ENCODE measurements at places on chromosomes 11 and 22.

GRCh38 chr11:115544422-115544948 is 40.3 kb upstream of the CADM1 start:
- no peak for DNase-seq

GRCh38 chr22:49672014-49672516 is 155.6 kb downstream of the BRD1 start:
- no peak for DNase-seq

GRCh38 chr22:19555651-19556050 is 31.4 kb upstream of the CLDN5 start:
- no peak for DNase-seq

- no peak for DNase-seq
Observed at GRCh38 chr11:76587820-76588454, 82.6 kb downstream of the LRRC32 start.

DNA sequence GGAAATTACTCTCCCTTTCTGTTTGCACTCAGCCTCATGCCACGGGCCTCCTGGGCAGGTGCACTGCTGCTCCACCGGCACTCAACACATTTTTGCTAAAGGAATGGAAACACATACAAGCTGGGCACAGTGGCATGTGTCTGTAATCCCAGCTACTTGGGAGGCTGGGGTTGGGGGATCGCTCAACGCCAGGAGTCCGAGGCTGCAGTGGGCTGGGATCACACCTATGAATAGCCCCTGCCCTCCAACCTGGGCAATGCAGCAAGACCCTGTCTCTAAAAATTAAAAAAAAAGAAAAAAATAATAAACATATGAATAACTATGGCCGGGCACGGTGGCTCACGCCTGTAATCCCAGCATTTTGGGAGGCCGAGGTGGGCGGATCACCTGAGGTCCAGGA is 30.6 kb downstream of the RRP7A start:
- no peak for DNase-seq

GRCh38 chr22:30941363-30941740 is 27.2 kb downstream of the MORC2 start:
- DNase-seq = no peak

DNA sequence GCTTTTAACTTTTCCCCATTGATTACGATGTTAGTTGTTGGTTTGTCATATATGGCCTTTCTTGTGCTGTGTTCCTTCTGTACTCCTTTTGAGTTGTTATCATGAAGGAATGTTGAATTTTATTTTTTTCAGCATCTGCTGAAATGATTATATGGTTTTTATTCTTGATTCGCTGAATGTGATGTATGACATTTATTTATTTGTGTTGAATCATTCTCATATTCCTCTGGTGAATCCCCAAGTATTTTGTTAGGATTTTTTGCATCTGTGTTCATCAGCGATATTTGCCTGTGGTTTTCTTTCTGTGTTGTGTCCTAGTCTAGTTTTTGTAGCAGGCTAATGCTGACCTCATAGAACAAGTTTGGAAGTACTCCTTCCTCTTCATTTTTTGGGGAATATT is 78.2 kb downstream of the GGT1 start:
- no peak for DNase-seq

DNA sequence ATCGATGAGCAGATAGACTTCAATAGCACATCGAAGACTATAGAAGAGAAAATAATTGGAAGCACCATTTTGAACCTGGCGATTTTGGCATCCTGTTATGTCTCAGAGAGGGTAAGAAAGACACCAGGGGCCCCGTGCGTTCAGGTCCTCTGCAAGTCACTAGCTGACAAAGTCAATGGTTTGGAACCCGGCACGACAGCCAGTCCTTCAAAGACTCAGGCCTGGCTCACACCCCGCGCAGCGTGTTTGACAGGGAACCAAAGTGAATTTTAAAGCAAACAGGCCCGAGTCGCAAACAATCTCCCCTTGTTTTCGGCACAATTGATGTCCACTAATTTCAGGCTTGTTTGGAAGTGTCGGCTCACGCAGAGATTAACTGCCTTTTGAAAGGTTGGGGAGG is 716.6 kb downstream of the BRD1 start:
- DNase-seq = no peak

- no peak for DNase-seq
Observed at GRCh38 chr11:31968461-31969358, 122.2 kb upstream of the RCN1 start.

DNA sequence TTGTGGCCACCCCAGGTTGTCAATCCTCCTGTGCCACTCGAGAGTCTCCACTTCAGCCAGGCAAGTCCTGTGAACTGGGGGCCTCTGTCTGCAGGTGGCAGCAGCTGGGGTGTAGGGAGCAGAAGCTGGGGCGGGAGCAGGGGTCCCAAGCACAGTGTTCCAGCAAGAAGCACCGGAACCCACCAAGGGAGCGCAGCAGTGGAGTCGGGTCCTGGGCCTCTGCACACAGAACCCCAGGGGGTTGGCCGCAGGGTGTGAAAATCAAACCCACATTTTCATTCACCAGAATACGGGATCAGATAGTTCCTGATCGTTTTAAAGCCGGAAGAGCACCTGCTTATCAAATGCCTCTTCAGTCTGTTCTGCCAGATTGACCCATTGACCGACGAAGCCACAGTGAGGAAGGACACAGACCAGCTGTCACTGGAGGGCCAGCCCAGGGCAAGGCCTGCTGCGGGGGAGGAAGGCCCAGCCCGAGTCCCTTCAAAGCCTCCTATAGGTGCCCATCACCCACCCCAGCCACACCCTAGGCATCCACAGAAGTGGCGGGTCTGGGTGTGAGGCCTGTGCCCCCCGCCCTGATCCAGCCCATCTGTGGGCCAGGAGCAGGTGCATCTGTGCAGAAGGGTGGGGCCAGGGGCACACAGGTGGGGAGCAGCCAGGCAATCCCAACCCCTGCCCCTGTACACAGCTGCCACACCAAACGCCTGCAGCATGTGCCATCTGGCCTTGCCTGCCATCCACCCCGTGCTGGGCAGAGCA is 34.1 kb downstream of the RSPH14 start:
- DNase-seq = no peak

DNA sequence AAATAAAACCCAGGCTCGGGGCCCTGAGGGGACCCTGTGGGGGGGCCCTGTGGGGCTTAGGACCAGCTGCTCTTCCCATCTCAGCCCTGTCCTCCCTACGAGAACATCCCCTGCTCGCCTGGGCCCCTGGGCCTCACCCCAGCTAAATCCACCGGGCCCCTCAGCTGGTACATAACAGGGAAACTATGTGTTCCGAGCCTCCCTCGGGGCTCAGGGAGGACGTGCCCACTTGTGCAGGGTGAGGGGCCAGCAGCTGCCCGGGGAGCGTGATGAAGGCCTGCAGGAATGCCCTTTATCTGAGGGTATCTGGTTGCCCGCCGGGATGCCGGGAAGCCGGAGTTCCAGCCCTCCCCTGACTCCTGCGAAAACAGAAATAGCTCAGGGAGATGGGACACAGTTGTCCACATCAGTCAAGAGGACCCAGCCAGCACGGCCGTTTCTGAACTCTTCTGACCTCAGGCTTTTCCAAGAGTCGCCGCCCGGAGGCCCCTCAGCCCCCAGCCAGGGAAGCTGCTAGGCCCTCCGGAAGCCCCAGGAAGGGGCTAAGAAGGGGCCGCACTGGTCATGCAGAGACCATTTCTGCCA is 20.6 kb downstream of the MRPL23 start:
- DNase-seq = no peak

- no peak for DNase-seq
Observed at GRCh38 chr11:7454854-7455253, 30.5 kb upstream of the OLFML1 start.

DNA sequence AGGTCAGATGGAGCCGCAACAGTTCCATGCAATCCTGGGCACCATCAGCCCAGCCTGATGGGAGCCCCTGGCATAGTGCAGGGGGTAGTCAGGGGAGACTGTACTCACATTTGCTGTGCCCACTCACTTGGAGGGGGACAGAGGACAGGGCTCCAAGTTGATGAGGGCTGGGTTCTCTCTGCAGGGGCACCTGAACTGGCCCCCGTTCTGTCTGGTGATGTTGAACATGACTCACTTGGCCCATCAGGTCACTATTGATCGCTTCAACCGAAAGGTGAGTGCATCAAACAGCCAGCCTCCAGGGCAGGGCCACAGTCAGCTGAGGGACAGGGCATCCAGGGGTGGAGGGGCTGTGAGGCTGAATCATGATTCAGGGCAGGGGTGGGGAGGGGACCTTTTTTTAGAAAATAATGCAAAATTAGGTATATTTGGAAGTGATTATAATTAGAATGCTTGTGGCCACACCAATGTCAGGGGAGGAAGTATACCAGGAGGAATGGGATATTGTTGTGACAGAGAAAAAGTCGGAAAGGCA is 66.4 kb downstream of the OTOG start:
- DNase-seq = no peak

DNA sequence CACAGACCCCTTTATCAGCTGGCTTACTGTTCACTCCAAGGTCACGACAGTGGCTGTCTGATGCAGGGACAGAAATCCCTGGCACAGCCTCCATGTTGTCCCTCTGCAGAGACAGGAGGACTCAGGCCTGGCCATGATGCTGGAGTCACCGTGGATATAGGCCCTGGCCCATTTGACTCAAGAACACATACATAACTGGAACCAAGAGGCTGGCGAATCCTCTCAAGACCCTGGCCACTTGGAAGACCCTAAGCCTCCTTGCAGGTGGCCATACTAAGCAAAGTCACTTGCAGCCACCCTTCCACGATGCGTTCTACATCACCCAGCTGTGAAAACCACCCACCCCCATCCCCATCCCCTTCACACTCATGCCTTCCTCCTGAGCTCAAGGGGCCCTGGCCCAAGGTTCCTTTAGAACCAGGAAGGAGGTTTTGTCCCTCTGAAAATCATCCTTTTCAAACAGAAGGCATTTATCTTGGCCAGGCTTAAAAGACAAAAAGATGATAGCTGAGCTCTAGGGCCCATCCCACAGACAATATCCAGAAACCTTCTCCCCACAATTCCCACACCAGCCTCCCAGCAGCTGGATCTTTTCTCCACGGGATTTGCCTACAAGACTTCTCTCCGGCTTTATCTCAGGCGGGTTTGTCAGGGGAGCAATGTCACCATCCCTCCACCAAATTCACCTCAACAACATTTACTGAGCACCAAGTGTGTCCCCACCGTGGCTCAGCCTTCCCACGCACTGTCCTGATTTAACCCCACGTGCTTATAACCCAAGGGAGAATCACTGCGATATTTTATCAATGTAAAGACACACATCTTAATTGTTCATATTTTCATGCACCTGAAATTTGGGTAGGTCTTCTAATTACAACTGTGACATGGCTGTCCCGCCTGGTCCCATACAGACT is 123.4 kb upstream of the SERPIND1 start:
- no peak for DNase-seq

DNA sequence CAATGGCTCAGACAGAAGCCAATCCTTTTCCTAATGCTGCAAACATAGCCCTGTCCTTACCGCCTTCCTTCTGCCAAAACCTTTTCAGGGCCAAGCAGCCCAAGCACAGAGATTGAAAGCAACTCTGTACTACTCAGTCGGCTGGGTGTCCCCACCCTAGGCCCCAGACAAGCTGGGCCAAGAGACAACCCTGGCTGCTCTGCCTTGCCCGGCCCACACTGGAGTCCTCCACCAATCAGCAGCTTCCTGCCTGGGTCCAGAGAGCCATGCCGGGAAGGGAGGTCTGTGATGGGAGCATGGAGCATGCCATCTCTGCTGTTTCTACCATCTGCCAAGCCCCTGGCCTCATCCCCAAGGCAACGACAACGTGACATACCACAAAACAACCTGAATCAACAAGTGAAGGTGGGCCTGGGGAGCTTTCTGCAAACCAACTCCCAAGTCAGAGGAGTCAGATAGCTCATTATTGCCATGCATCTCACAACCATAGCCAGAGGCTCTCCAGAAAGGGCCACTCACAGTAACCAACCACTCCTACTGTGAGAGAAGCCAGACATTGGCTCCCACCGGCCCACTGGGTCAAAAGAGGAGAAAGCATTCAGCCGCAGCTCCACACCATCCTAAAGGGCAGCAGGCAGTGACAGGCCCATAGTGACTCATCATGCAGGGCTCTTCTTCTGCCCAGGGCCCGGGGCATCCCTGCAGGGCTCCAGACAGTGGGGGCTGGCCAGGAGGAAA is 18.2 kb downstream of the PATZ1 start:
- DNase-seq = no peak

DNA sequence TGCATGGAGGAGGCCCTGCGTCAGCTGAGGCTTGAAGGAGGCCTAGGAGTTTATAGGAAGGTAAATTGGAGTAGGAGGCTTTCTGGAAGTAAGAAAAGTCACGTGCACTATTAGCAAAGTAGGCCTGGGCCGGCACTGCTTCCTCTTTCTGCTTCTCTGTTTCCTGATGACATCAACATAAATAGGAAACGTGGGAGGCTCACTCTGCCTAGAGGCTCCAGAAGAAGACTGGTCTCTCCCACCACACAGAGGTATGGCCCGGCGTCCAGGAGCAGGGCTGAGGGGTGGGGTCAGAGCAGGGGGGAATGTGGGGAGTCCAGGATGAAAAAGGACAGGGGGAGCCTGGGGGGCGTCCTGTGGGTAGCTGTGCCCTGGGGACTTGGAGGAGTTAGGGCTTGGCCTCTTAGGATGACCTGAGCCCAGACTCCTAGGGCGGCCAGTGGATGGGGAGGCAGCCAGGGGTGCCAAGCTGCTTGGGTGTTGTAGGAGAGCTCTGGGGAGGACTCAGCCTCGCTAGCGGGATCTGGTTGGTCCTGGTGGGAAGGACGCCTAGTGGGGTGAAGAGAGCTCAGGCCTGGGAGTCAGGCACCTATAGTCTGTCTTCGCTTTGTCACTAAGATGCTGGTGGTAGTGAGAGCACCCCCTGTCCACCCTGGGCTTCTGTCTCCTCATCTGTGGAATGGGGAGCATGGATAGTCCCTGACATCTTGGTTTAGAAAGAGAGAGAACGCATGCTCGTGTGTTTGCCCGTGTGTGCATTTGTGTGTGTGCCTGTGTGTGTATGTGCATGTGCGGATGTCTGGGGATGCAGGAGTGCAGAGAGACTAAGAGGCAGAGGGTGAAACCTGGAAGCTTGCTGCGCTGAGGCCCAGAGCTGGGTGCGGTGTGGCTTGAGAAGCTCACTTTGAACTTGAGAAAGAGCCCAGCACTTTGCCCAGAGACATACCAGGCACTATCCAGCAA is at the start of gene CSF2RB:
CSF2RB (plus strand) TSS at position 202 of the 963 bp plus-strand sequence. CDS start 8,580 bp downstream, outside the sequence.
- DNase-seq = no peak

- DNase-seq = no peak
Observed at GRCh38 chr11:8060801-8061554, 20.0 kb upstream of the TUB start.

GRCh38 chr11:117684731-117685130 is 112.3 kb downstream of the DSCAML1 start:
- DNase-seq = no peak

DNA sequence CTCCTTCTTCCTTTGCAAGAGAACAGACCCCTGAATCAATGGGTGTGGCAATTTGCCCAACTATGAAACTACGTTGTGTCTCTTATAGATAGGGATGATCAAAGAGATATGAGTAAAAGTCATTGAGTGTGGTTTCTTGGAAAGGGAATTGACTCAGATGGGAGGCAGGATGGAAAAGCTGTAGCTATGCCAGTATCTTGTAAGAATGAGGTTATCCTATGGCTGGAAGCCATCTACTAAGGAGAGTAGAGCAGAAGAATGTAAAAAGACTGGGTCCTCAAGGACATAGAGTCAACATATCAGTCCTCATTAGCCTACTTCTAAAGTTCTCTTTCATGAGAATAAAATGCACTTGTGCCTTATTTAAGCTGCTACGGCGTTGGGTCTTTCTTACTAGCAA is 78.9 kb upstream of the POU2AF2 start:
- no peak for DNase-seq
